ENCODE measurements at places on chromosomes 13 and 19.

GRCh38 chr13:50682966-50683365 is 160.5 kb downstream of the DLEU7 start:
- no peak for DNase-seq

DNA sequence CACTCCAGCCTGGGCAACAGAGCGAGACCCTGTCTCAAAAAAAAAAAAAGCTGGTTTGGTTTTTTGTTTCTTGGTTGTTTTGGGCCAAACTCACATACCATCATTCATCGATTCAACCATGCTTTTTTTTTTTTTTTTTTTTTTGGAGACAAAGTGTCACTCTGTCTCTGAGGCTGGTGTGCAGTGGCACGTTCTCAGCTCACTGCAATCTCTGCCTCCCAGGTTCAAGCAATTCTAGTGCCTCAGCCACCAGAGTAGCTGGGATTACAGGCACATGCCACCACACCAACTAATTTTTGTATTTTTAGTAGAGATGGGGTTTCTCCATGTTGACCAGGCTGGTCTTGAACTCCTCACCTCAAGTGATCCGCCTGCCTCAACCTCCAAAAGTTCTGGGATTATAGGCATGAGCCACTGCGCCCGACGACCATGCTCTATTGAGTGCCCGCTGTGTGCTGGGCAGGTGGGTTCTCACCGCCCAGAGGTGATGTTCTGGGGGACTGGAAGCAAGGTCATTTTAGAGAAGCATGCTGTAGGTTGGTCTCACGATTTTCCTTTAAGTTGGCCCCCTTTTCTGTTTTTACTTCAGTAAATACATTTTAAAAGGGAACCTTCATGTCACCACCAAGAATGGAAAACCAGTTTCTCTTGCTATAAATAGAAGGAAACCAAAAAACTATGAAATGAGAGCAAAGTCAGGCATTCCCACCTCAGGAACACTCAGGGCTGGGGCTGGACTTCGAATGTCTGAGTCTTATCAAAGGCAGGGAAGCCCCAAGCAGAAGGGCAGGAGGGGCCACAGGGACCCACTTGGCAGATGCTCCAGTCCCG is 8.3 kb upstream of the JUND start:
- peak; percentile 35 for DNase-seq

GRCh38 chr13:77760893-77761292 is 63.4 kb downstream of the SLAIN1 start:
- DNase-seq = no peak

DNA sequence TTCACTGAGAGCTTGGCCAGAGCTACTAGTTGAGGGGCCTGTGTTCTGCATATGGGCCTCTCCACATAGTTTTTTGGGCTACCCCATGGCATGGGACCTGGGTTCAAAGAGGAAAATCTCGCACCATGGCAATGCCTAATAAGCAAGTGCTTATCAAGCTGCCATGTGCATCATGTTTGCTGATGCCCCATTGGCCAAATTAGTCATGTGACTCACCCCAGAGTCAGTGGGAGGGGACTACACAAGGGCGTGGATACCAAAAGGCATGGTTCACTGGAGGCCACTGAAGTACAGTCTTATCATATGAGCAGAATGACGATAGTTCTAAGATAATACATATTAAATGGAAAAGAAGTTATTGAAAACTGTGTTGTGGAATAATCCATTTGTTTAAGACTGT is 214.8 kb downstream of the LMO7 start:
- DNase-seq = no peak

DNA sequence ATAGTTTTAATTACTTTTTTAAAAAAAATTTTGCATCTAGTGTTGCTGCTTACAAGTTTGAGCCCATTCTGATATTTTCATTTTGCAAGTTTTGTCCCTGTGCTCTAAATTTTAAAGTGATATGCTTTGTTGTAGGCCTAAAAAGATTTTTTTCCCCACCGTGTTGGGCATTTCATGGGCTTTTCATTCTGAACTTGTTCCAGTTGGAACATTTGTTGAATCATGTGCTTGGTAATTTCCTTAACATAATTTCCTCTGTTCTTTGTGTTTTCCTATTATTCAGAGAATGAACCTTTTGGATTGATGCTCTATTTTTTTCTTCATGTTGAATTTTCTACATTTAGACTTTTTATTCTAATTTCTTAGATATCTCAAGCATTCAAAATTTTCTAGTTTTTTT is 206.4 kb upstream of the SPRY2 start:
- no peak for DNase-seq

DNA sequence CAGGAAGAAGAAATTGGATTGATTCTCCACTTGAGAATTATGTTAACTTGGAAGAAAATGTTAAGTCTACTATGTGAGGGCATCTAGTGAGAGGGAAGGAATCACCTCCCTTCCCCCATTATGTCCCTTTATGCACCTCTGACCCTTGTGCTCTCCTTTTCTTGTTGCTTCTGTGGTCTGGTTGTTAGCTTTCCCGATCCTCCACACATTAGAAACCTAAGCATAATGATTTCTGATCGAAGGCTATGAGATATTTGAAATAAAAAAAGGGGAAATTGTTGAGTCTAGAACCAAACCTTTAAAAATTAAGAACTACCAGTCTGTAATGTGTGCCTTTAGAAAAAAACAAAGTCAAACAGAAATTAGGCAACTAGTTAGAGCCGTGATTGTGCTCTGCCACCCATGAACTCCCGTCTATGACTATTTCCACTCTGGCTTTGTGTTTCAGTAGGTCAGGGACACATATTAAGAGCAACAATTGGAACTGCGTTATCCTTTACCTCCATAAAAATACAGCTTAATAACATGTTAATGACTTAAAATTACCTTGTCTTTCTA is 463 bp upstream of the GPC6 start:
- DNase-seq = no peak

- no peak for DNase-seq
Observed at GRCh38 chr13:93776936-93777335, 550.3 kb downstream of the GPC6 start.

DNA sequence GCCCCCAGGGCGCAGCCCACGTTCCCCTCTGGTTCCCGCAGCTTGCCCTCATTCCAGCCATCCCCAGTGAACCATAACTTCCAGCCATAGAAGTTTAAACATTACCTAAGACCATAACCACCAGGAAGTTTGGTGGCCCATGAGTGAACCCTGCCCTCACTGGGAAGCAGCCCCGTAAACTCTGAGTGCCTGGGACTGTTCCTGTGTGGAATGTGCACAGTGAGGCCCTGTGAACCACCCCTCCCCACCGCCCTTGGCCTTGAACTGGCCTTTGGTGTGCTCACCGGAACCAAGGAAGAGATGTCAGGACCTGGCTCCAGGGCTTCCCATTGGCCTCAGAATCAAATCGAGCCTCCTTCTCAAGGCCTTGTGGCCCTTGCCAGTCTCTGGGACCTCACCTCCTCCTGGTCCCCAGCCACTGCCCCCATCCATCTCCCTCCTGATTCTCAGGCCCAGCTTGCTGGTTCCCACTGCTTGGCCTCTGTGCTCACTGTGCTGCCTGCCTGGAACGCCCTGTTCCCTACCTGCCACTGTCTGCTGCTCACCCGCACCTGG is 46.5 kb downstream of the DNM2 start:
- no peak for DNase-seq

GRCh38 chr19:18672606-18673337 is 10.7 kb upstream of the CRTC1 start:
- no peak for DNase-seq

GRCh38 chr13:48424212-48424611 is 11.3 kb upstream of the LPAR6 start:
- DNase-seq = no peak

DNA sequence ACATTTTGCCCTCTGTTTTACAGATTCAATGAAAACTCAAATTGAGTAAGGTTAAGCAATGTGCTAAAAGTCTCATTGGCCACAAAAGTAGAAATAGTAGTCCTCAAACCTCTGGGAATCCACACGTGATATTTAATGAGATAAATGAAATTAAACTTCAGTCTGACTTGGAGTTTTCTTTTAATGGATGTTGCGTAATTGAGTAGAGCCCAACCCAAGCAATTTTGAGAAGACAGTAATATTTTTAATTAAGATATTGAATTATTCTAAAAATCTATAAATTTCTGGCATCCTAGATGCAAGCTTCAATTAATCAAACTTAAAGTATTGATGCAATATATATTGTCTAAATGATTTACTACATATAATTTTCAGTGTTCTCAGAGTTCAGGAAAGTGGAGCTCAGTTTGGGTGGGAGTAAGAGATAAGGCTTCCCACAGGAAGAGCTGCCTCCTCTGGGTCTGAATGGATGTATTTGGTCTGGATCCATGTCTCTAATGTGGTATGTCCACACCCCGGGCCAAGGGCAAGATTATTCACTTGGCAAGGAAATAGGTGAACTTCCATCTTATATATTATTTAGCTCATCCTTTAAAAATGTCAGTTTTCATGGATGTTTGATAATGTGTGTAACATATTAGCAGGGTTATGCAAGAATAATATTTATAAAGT is 6.9 kb downstream of the MBNL2 start:
- DNase-seq = no peak

GRCh38 chr19:49114630-49115363 is 627 bp downstream of the LIN7B start:
- DNase-seq = peak; percentile 76

GRCh38 chr19:49799798-49800376 is 13.2 kb downstream of the FUZ start:
- no peak for DNase-seq

- DNase-seq = peak; percentile 99
Observed at GRCh38 chr19:38850436-38850975, 720 bp upstream of the HNRNPL start.

- no peak for DNase-seq
Observed at GRCh38 chr13:85608255-85608829, 190.9 kb downstream of the SLITRK6 start.

- no peak for DNase-seq
Observed at GRCh38 chr19:58044886-58045285, 11.1 kb downstream of the ZSCAN1 start.

DNA sequence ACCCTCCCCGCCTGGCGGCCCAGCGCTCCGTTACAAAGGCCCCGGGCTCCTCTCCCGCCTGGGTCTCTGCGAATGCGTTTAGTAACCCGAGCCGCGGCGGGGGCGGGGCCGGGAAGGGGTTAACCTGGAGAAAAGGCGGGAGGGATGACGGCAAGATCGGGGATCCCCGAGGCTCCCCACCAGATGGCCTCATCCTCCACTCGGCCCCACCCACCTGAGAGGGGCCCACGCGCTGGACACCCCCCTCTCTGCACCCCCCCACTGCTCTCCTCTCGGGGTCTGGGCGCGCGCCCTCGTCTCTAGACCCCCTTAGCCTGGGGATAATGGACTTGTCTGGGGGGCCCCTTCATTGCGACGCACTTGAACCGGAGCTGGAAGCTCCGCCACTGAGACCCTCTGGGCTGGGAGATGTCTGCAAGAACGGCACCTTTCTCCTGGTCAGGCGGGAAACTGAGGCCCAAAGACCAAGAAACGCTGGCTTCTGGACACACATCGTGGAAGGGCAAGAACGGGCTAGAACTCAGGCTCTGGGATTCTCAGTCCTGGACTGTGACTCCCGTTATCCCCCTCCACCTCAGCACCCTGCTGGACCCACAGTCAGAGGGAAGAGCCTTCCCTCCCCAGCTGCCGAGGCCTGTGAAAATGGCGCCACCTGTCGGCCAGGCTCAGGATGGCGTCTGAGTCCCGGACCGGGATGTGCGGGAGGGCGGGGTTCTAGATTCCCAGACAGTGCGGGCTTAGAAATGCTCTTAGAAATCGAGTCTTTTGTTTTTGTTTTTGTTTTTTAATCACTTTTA is 2.9 kb upstream of the LTBP4 start:
- peak; percentile 89 for DNase-seq

GRCh38 chr19:3335431-3336350 is 30.7 kb upstream of the NFIC start:
- DNase-seq = no peak

DNA sequence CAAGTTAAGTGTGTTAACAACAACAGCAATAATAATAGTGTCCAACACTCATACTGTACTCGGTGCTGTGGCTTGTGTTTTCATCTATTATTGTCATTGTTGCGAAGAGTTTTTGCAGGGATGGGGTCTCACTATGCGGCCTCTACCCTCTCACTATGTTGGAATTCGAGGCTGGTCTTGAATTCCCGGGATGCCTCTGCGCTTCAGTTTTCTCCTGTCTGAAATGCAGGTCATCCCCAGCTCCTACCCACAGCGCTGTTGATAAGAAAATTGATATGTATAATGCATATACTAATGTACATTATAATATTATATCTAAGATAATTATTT is 4.9 kb upstream of the SBK3 start:
- DNase-seq = no peak

- no peak for DNase-seq
Observed at GRCh38 chr19:53892981-53893325, 11.0 kb downstream of the PRKCG start.

GRCh38 chr19:1409204-1410005 is 2.0 kb downstream of the DAZAP1 start:
- DNase-seq = no peak

- no peak for DNase-seq
Observed at GRCh38 chr13:89199138-89199537, 1528.0 kb downstream of the SLITRK5 start.

GRCh38 chr19:40704491-40705361 is 12.0 kb downstream of the COQ8B start:
- DNase-seq = no peak

DNA sequence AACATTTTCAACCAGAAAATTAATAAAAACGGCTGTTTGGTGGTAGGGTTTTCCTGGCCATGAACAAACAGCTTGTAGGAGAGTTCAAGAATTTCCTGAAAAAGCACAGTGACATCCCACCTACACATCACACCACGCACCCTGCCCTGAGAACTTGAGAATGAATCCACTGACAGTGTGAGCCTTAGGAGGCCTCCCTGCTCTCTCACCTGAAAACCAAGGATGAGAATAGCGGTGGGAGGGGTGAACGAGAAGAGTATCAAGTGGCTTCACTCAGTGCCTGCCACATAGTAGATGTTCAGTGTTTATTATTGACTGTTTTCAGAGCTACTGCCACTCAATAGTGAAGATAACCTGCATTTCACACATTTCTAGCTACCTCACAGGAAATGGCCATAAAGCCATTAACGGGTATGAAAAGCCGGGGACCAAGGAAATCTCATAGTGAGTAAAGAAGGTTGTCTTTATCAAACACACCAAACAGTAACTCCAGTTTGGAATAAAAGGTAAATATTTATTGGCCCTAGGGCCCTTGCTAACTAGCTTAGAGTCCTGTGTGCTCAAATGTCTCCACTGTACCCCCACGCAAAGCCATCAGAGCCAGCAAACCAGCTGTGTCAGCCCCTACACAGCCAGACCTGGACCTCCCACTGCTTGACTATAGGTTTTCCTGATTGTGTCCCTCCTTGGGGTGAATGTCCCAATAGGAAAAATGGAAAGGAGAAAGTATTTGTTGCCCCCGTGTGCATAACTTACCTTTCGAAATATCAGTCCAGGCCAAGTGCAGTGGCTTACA is 40.6 kb downstream of the TPT1 start:
- DNase-seq = no peak

DNA sequence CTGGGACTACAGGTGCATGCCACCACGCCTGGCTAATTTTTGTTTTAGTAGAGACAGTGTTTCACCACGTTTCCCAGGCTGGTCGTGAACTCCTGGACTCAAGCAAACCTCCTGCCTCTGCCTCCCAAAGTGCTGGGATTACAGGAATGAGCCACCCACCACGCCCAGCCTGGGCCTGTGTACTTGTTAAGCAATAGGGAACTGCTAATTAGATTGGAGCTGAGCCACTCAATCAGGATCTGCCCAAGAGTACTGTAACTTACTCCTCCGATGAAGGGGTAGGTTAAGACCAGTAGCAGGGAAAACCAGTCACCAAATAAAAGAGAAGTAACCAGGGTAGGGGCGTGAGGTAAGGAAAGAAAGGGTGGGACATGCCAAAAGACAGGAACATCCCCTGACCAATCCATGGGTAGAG is 2.3 kb downstream of the DDX39A start:
- DNase-seq = peak; percentile 69

GRCh38 chr13:27483421-27483820 is 33.1 kb upstream of the MTIF3 start:
- DNase-seq = no peak

All from suppressor macrophage treated with lipopolysaccharide for 1 hour (primary cell).